Effector memory CD8-positive, alpha-beta T cell (primary cell): ENCODE measurements at places on chromosomes 1 and 21.

DNA sequence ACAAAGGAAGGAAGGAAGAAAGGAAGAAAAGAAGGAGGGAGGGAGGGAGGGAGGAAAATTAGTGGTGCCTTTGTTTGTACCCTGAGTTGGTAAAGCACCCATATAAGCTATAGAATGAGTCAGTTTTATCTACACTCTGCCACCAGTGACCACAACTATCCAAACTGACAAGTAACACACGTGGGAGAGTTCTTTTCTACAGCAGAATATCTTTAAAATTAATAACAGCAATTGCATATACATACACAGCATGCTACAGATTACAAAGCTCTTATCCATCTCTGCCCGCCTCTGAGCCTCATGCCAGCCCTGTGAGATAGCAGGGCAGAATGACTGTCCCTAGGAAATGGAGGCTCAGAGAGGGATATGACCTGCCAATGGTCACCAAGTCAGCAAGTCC is 20.3 kb downstream of the CDCP2 start:
- DNase-seq, result no peak

DNA sequence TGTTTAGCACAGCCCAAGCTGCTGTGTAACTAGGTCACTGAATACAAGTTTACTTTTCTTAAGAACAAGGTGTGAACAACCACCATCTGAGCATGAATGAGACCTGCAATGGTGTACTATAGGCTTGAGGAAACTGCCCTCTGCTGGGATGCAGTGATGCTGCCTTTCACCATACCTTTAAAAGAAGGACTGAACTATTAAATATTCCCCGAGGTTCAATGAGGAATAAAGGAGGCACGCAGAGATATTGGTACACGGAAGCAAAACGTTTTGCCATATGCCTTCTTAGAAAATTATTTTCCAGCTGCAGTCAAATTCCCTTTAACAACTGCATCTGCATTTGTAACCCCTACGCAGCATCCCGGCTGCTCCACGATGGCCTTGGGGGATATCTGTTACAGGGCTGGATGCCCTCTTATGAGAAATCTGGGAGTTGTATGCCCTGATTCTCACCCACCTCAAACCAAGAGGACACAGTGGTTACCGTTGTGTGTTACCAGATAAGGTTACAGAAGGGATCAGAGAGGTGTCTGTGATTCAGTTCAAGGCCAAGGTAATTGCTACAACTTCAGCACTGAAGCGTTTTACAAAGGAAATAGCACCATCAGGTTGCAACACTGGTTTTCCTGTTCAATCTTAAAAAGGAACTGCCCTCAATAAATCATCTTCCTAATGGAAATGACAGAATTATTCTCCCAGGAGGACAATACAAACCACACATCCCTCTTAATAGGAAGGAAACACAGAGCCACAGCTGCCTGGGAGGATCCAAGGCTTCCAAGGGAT is 470.5 kb downstream of the LTN1 start:
- peak; percentile 1 for DNase-seq

DNA sequence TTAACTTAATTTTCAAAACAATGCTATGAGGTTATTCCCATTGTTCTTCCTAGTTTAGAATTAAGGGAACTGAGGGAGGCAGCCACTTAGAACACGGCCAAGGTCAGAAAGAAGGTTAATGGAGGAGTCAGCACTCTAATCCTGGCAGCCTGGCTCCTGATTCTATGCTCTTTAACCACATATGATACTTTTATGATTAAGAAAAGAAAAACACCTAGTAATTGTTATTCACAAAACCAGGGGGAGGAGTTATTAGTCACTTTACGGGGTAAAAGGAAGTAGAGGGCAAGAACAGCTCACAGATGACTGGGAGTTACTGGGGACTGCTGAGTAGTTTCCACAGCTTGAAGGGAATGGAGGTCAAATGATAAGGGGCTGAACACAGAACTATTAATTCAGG is 38.6 kb downstream of the GADD45A start:
- DNase-seq, result no peak

GRCh38 chr1:93516164-93516563 is 68.2 kb downstream of the FNBP1L start:
- no peak for DNase-seq

GRCh38 chr1:29835406-29835805 is 599.1 kb downstream of the PTPRU start:
- no peak for DNase-seq

DNA sequence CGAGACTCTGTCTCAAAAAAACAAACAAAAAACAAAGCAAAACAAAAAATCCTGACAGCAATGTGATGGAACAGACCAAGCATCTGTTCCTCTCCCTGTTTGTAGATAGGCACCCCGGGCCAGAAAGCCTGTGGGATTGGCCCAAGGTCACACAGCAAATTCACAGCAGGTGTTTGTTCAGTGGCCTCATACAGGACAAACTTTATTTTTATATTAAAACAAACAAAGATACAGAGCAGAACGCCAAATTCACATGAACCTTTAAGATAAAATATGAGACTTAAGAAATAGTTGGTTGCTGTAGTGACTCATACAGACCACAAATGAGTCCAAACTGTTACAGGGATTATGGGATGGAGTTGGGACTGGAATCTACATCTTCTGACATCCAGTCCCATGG is 2.3 kb upstream of the CELA2A start:
- DNase-seq, result no peak

GRCh38 chr1:97252076-97252475 is 530.5 kb downstream of the PTBP2 start:
- no peak for DNase-seq

DNA sequence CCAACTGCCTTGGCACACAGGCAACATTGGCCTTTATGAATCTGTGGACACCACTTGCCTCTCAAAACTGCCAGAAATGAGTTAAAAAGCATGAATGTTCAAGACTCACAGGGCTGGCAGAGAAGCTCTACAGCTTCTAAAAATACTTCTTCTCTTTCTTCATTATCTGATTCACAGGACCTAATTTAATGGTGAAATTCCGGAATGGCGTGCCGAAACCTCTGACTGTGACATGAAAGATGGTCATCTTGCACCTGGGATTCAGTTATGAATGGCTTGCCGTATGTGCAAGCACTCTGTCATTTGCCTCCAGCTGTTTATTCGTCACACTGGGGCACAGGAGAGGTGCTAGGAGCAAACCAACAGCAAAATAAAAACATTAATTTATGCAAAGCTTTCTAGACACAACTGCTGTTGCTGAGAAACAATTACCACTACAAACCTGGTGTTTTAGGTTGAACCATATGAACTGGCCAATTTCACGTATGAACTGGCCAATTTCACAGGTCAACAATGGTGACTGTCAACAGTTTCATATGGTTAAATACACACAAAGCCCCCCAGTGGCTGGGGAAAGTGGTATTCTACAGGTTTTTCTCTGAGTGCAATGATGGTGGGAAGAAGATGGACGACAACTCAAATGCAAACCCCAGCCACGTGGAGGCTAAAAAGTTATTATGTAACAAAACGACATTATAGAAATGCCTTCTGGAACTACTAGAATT is 648.3 kb downstream of the KIF26B start:
- DNase-seq, result no peak

GRCh38 chr1:218339267-218339831 is 5.8 kb upstream of the TGFB2 start:
- DNase-seq, result no peak

DNA sequence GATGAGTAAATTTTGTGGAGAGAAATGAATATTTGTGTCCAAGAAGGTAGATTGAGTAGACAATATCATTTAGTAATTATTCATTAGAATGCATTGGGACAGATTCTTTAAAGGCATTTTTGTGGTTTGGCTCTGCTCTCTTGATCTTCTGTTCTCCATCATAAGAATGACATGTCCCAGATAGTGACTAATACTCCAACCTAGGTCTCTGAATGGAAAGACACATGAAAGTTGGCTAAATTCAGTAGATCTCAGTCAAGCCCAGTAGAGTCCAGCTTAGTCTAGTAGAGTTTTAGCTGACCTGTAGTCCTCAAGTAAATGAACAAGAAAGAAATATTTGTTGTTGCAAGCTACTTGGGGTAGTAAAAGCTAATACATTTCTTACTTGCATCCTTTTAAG is 61.8 kb upstream of the DNAH14 start:
- DNase-seq, result no peak

DNA sequence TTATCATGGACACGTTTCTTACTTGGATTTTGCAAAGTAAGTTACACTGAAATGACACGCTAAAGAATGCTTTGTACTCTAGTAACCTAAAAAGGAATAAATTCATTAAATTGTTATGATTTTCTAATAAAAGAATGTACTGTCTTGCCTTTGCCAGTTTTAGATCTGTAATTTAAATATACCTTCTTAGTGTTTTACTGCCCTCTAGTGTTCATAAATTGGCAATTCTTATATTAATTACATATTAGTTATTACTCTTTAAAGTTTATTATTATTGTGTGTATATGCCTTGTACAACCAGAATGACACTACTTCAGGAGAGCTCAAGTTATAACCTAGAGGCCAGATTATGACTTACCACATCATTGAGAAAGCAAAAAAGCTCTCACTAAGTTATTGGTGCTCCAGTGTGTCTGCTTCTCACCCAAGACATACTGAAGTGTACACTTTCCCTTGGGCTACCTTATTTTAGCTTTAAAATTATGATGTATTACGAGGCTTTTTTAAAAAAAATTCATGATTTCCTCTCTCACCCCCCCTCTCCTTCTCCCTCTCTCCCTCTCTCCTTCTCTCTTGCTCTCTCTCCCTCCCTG is 169.9 kb downstream of the HS2ST1 start:
- DNase-seq, result no peak

GRCh38 chr1:158101927-158102326 is 78.8 kb upstream of the CD1D start:
- DNase-seq, result no peak

- DNase-seq, result peak; percentile 30
These were observed at the start of gene TTC34 for GRCh38 chr1:2801535-2802291. TSS of gene TTC34 (minus strand) at chr1:2801693. CDS start at chr1:2800827, 866 bp downstream.

GRCh38 chr1:219067350-219067712 is 106.3 kb upstream of the LYPLAL1 start:
- no peak for DNase-seq

- DNase-seq, result peak; percentile 18
These were observed 650 bp downstream of the TNFAIP8L2 start for GRCh38 chr1:151157067-151157531.

DNA sequence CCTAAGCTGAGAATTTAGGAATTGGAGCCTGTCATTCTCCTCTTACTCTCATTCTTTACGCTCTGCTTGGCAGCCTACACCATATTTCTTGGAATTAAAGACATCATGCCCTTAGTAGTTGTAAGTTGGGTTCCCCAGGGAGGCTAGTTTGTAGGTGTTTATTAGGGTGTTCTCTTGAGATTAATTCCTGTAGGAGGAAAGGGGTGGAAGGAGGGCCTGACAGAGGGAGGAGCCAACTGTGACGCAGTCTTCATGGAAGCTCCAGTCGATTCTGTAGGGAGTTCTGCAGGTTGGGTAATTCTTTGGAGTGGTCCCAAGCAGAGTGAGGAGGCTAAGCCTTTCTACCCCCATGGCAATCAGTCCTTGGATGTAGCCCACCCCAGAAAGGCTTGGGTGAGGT is 111.4 kb downstream of the HHAT start:
- DNase-seq, result no peak

DNA sequence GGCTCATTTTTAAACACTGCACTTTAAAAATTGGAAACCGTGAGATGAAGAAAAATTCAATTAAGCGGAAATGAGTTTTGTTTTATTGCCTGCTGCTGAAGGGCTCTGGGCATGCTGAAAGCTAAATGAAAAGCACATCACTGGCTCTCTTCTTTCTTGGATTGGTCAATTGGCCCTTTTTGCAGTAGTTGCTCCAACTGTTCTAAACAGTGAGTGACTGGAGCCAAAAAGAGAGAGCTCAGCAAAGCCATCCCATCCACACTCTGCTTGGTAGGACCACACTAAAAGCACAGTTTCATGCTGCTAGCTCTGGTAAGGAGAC is 48.1 kb downstream of the LHX4 start:
- no peak for DNase-seq

DNA sequence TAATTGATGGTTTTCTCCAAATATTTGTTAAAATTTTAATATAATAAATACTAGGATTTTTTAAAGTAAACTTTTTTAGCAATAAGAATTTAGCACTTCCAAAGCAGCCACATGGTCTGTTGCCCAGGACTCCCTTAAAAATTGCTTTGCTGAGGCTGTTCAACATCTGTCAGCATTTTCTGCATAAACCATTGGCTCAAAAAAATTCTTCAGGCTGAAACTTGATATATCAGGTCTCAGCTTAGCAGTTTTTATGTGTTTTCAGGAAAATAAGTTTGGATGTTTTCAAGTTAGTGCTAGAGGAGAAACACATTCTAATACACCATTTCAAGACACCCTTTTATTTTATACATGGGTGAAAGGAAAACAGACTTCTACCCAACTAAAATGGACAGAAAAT is 69.1 kb upstream of the C1orf105 start:
- no peak for DNase-seq

- no peak for DNase-seq
These were observed 6.3 kb upstream of the UBE2U start for GRCh38 chr1:64197076-64197475.

- DNase-seq, result no peak
These were observed 618 bp downstream of the CLCC1 start for GRCh38 chr1:108962681-108963051.

- DNase-seq, result no peak
These were observed 19.6 kb upstream of the OVAAL start for GRCh38 chr1:180539136-180539535.

- DNase-seq, result no peak
These were observed 22.6 kb upstream of the IL20 start for GRCh38 chr1:206842854-206843253.

- no peak for DNase-seq
These were observed 14.4 kb downstream of the LMNA start for GRCh38 chr1:156128654-156129597.
